Endothelial cell (in vitro differentiated cells): ENCODE measurements at places on chromosomes 6 and 20. TPM values are rescaled to one million over a fixed set of nuclear protein-coding genes. Genes with fewer than 3 reads are reported as not detected.

C20orf141 gene
- not detected for total RNA-seq

UCKL1 gene
- 40.1 TPM for total RNA-seq

DNA sequence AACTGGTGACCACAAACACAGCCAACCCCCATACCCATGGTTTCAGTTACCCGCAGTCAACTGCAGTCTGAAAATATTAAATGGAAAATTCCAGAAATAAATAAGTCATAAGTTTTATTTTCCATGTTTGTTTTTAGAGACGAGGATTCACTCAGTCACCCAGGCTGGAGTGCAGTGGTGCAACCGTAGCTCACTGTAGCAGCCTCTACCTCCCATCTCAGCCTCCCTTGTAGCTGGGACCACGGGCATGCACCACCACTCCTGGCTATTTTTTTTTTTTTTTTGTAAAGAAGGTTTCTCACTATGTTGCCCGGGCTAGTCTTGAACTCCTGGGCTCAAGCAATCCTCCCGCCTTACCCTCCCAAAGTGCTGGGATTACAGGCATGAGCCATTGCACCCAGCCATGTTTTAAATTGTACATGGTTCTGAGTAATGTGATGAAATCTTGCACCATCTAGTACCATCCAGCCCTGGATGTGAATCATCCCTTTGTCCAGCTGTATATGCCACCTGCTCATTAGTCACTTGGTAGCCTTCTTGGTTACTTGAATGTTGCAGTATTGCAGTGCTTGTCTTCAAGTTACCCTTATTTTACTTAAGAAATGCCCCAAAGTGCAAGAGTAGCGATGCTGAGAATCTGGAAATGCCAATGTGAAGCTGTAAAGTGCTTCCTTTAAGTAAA lies 14.5 kb downstream of the CSNK2A1 start:
- no peak for DNase-seq

- no peak for DNase-seq
Measured at GRCh38 chr20:5220321-5221060, 93.7 kb downstream of the CDS2 start.

- DNase-seq: no peak
Measured at GRCh38 chr20:9886227-9886626, 47.4 kb upstream of the PAK5 start.

- DNase-seq: no peak
Measured at GRCh38 chr20:18739751-18740166, 73.8 kb upstream of the SCP2D1 start.

- no peak for DNase-seq
Measured at GRCh38 chr6:166739117-166739975, 112.3 kb upstream of the RPS6KA2 start.

GRCh38 chr20:44850272-44850671 lies 35.2 kb upstream of the YWHAB start:
- no peak for DNase-seq

DNA sequence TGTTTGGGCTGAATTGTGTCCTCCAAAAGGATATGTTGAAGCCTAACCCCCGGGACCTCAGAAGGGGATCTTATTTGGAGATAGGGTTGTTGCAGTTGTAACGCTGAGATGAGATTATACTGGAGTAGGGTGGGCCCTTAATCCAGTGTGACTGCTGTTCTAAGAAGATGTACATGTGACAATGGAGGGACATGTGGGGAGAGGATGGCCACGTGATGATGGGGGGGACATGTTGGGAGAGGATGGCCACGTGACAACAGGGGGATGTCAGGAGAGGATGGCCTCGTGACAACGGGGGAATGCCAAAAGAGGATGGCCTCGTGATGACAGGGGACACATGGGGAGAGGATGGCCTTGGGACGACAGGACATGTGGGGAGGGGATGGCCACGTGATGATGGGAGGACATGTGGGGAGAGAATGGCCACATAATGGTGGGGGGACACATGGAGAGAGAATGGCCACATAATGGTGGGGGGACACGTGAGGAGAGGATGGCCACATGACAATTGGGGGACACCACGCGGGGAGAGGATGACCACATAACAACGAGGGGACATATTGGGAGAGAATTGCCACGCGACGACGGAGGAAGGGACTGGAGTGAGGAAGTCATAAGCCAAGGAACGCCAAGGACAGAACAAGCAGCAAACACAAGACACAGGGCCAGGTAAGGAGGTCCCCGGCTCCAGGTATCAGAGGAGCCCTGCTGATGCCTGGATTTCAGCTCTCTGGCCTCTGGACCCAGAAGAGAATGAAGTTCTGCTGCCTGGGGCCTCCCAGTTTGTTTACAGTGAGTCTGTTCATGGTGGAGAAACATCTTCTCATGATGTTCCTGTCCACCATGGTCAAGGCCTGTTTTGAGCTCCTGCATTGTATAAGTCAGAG lies 29.2 kb downstream of the SYNJ2 start:
- DNase-seq: no peak
